ENCODE measurements at places on chromosomes 1 and 21. TPM values are rescaled to one million over a fixed set of nuclear protein-coding genes. Genes with fewer than 3 reads are reported as not detected.

DNA sequence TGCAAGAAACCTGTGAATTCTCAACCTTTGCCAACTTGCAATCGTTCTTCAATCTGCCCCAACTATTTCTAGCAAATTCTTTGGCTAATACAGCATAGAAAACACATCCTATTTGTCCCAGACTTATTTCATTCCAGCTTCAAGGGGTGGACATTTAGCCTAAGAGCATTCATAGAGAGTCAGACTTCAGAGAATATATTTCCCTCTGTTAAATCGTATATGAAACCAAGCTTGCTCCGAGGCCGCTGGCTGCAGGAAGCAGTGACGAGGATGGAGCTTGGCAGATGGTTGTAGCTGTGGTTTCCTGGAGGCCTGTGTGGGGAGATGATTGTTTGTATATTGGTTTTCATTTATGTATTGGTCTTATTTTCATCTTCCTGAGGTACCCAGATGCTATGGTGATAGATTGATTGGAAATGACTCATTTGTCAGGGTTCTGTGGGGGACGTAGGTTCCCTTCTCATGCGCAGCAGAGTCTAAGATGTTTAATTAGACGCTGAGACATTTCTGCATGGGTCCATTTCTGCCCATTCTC lies 26.1 kb downstream of the MAN1C1 start:
- peak; percentile 44 for DNase-seq

- no peak for DNase-seq
Measured at GRCh38 chr1:94730450-94730849, 89.7 kb upstream of the SLC44A3 start.

The CSRP1 gene
- total RNA-seq: 214 TPM

The SPATA1 gene
- 3.5 TPM for total RNA-seq

GRCh38 chr1:232629250-232630046 lies 485 bp downstream of the SIPA1L2 start:
- DNase-seq: peak; percentile 71

The HAPLN2 gene
- total RNA-seq: 0.28 TPM

- DNase-seq: no peak
Measured at GRCh38 chr1:20698195-20698910, 19.5 kb downstream of the KIF17 start.

DNA sequence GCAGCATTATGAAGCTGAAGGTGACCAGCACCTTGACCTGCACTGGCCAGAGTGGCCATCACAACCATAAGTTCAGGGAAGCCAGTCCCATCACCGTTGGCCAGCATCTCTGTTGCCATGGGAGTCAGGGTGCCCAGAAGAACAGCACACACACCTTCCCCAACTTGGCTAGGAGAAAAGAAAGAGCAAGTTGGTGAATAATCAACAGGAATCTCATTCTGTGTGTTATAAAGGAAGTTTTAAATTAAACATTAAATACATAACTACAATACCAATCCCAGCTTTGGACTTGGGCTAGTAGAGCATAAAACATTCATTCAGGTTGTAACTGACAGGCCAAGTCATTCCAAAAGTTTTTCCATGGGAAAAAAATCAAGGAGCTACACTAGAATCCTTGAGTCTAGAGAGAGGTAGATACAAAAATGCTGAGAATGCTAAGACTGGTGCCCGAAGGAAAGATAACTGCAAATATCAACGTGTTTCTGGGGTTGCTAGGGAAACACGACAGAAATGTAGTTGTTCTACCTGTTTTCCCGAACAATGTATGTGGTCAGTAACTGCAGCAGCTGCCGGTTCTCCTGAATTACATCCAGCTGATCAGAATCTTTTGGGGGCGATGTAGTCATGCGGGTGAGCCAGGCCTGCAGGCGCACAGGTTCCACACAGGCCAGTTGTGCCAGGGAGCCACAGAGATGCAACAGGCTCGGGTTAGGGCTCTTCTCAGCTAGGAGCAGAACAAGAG lies 45.6 kb downstream of the UBR4 start:
- DNase-seq: no peak

GRCh38 chr1:35633547-35633946 lies 7.8 kb downstream of the PSMB2 start:
- DNase-seq: no peak

DNA sequence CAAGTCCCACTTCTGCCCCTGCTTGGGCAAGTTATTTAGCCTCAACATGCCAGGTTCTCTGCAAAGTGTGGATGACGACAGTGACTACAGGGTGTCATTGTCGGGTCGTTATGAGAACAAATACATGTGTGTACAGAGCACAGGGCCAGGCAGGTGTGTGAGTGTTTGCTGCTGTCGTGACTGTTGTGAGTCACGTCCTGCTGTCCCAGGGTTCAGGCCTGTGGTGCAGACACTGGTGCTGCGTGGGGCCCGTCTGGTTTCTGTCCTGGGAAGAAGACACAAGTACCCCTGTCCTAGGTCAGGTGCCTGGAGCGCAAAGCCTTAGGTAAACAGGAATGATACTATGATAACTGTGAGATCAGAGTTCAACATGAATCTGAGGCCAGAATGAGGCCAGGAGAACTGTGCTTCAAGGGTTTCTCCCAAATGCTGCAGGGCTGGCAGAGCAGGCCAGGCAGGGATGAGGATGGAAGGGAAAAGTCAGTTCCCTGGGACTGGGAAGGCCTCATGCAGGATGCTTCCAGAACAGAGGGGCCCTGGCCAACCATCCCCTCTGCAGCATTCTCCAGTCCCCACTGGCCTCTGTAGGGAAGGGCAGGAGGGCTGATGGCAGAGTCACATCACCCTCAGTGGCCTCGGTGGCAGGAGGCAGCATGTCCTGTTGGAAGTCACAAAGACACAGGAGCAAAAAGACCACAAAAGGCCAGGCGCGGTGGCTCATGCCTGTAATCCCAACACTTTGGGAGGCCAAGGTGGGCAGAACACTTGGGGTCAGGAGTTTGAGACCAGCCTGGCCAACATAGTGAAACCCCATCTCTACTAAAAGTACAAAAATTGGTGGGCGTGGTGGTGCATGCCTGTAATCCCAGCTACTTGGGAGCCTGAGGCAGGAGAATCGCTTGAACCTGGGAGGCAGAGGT lies 15.7 kb downstream of the GPR157 start:
- no peak for DNase-seq

The LCE3D gene
- not detected for total RNA-seq

DNA sequence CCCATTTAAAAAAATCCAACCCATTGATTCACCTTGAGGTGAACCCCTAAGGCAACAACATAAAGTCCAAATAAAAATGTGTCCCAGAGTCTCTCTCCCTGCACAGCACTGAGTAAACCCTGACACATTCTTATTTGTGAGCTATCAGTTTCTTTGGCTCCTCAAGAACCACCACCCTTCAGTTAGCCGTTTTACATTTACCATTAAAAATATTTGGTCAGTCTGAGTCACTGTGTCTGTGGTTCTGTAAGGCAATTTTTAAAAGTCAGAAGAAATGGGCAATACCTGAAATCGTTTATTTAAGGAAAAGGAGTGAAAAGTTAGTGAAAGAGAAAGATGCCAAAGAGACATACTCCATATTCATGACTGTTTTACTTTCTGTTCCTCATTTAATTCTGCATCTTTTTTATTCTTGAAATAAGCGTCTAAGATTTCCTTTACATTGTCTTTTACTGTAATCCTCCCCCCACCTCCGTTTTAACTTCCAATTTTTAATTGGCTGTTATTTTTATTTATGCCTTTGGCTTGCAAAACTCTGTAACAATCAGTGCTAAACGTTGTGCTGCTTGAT lies 91.7 kb upstream of the IVNS1ABP start:
- DNase-seq: no peak

- no peak for DNase-seq
Measured at GRCh38 chr1:19613171-19613703, 30.9 kb upstream of the NBL1 start.

- no peak for DNase-seq
Measured at GRCh38 chr1:7199077-7199779, 414.0 kb downstream of the CAMTA1 start.

DNA sequence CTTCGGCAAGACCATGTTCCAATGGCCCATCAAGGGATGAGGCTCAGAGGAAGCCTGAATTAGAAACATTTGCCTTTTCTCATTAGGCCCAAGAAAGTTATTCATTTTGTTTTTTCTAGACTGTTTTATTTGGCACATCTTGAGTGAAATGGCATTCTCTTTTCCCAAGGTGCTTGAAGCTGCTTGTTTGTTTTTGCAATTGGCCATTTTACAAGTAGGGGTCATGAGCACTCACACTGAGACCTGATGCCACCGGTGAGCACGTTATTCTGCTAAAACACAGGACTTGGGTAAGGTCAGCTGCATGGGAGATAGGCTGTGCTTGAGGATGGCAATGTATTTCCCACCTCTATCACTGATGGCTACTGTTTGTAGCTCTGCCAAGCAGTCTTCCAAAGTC lies 128.1 kb downstream of the TBX15 start:
- no peak for DNase-seq

The PLCH2 gene
- 1.2 TPM for total RNA-seq

DNA sequence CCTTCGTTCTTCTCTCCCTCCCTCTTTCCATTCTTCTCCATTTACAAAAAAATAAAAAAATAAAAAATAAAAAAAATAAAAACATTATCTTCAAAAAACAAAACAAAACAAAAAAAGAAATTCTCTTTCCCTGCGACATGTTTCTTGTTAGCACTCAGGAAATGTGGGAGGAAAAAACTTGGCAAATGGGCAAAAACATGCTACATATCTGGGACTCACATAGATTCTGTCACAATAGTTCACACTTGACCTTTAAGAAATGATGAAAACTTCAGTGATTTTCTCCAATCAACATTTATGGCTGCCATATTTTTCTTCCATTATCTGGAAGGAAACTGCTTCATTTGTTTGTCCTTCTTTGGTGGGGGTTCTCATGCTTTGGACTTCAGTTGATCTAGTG lies 109.3 kb downstream of the PRKAB2 start:
- DNase-seq: no peak

DNA sequence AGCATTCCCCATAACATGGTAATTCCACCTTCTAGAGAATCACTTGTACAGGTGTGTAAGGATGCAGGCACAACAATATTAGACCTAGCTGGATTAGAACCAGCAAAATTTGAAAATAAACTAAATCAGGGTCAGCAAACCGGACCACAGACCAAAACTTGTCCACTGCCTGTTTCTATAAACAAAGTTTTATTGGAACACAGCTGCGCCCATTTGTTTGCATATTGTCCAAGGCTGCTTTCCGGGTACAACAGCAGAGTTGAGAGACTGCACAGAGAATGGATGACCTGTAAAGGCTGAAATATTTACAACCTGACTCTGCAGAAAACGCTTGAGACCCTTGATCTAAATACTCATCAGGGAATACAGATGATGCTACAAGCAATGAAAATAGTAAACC lies 73.6 kb upstream of the SLC45A1 start:
- DNase-seq: no peak

The SUMO3 gene
- total RNA-seq: 76.9 TPM

DNA sequence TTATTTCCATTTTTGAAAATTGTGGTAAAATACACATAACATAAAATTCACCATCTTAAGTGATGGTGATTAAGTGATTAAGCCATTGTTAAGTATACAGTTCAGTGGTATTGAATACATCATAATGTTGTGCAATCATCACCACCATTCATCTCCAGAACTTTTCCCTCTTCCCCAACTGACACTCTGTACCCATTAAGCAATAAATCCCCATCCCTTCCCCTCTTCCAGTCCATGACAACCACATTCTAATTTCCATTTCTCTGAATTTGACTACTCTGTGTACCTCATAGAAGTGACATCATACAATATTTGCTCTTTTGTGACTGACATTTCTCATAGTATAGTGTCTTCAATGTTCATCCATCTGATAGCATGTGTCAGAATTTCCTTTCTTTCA lies 124.8 kb downstream of the DISC1 start:
- no peak for DNase-seq
